ENCODE measurements at places on chromosomes 13 and 19.
A peak's percentile ranks its signal among the peaks of the same experiment; 100 is the strongest.

- DNase-seq = no peak
These were observed 286.3 kb downstream of the POU4F1 start for GRCh38 chr13:78317030-78317429.

GRCh38 chr19:58084596-58085347 lies 13.3 kb downstream of the ZSCAN18 start:
- no peak for DNase-seq

GRCh38 chr13:36076211-36076610 lies 55.0 kb downstream of the DCLK1 start:
- DNase-seq = no peak

DNA sequence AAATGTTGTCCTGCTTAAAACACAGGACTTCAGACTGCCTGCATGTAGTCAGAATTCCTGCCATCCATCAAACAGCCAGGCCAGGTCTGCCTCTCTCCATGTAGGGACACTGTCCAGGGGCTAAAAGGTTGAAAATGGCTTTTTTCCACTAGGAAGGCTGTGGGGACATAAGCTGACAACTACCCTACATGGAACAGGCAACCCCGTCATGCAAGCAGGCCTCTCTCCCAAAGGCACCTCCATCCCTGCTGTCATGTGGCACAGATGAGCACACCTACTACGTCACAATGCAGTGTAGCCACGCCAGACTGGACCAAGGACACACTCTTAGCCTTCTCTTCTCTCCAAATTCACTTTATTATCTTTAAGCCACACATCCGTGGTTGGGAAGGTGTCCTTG lies 40.8 kb downstream of the LATS2 start:
- DNase-seq = no peak

DNA sequence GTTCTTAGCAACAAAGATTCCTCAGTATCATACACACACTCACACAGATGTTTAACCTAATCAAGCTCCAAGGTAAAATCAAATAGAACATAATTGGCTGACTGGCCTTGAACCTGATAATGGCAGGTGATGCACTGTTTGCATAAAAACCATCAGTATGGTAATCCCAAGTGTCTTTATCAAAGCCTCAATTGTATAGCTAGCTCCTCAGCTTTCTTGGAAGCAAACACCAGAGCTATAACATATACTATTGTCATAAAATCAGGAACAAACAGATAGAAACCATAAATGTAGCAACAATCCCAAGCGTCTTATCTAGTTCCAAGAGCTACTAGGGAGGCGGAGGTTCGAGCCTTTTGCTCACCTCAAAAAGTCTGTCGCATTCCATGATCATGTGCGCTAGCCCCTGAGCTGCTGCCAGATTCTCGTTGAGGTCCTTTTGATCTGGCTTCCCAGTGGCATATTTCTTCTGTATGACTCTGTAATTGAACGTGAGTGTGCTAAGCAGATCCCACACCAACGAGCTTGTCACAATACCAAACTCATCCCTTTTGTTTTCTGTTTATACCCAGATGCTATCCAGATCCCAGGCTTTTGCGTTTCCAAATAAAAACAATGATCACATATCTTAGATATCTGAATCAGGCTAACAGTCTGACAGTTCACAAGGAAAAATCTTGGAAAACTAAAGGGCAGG lies 95.3 kb downstream of the KL start:
- DNase-seq = no peak

DNA sequence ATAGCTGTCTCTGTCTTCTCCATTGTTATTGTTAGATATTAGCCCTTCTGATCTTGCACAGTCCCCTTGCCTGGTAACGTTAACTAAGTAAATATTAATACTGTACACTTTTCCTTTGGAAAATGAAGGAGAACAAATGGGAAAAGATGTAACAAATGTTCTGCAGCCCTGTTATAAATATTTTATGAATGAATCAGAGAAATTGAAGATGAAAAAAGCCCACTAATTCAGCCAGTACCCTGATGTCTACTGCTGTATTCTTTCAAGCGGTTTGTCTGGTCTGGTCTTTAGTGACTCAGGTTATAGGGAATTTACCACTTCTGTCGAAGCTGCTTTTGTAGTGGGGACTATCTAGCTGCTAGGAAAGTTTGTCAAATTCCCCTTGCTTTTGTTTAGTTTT lies 121.0 kb downstream of the COG6 start:
- DNase-seq = no peak

- no peak for DNase-seq
These were observed 361.8 kb downstream of the KCNRG start for GRCh38 chr13:50376895-50377575.

GRCh38 chr13:71460211-71460610 lies 406.8 kb downstream of the DACH1 start:
- no peak for DNase-seq

DNA sequence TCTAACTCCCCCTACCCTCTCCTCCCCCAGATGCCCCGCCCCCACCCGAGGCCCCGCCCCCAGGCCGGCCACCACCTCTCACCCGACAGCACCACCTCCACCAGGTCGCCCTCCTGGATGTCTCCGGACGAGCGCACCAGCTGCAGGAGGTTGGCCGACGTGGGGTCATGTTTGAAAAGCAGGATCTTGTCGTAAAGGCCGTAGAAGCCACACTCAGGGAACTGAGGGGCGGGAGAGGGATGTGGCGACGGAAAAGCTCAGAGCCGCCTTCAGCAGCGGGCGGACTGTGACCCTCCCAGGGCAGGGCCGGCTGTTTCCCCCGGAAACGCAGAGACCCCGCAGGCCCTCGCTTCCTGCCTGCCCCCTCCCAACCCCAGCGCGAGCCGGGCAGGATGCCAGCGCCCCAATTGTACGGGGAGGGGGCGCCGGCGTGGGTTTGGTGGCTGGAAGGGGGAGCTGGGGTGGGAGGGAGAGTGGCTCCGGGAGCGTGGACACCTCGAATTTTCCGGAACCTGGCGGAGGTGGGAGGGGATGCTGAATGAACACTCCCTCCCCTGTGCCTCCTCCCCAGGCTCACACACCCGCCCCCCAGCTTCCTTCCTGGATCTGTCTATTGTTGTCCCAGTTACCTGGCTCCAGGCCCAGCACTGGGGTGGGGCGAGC lies 3.0 kb downstream of the PRKD2 start:
- peak; percentile 85 for DNase-seq

DNA sequence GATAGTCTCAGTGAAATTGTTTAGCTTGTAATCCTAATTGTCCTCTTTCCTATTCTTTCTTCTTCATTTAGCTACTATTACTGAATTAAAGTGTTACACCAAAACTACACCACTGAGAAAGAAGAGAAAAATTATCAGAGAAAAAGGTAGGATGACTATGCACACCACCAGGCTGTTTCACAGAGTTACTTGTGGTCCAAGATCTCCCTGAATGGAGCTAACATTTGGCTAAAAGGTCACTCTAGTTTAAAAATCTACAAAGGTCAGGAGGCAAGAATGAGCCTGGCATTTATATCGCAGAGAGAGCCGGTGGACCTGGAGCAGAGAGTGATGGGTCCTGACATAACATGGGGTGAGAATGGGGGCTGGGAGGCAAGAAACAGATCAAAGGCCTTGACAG lies 37.0 kb upstream of the EEF1AKMT1 start:
- no peak for DNase-seq

DNA sequence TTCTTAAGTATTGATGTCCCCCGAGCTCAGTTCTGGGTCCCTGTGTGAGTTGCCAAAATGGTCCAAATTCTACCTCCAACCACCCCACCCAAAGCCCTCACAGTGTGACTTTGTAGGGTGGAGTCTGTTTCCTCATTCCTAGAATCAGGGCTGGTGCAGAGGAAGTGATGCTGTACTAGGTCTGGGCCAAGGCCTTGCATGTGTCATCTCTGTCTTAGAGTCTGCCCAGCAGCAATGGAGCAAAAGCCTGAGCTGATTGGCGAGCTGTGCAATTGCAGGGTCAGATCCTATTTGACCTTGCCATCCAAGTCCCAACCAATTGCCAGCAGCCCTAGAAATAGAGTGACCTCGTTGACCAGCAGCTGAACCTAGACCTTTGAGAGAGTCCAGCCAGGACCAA lies 97.0 kb upstream of the ANKRD10 start:
- no peak for DNase-seq

- no peak for DNase-seq
These were observed 29.1 kb upstream of the TSC22D1 start for GRCh38 chr13:44605275-44605674.

DNA sequence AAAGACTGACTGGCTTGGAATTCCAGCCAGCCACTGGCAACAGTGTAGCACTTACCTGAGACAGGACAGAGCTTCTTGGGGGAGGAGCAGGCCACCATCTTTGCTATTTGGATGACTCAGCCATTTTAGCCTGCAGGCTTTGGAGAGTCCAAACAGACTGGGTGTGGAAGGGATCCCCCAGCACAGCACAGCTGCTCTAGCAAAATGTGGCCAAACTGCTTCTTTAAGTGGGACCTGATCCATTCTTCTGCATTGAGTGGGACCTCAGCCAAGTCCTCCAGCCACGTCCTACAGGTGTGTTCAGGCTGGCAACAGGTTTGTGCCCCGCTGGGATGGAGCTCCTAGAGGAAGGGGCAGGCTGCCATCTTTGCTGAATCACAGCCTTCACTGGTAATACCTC lies 80.0 kb downstream of the NDFIP2 start:
- DNase-seq = no peak

DNA sequence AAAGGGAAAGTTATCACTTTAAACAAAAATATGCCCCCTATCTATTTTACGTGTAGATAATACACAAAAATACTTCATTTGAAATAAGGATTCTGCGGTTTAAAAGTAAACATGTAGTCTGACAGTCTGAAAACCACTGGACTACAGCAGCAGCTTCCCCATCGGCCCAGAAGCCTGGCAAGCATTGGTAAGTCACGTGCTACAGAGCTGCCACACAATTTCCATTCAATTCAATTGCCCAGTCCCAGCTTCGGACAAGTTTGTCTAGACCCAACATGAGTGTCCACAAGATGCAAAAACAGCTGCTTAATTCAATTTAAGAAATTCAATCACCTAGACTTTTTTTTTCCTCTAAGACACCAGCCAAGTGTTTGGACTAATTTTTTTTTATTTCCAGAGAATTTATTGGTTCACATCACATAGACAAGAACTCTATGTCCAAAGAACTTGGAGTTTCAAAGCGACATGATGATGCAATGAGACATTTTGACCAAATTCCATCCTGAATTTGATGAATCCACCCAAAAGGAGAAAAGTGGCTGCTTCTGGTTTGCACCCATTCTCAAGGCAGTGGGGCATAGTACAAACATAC lies 458.9 kb downstream of the COG6 start:
- DNase-seq = no peak

- no peak for DNase-seq
These were observed 175.0 kb downstream of the URI1 start for GRCh38 chr19:30116984-30117555.

DNA sequence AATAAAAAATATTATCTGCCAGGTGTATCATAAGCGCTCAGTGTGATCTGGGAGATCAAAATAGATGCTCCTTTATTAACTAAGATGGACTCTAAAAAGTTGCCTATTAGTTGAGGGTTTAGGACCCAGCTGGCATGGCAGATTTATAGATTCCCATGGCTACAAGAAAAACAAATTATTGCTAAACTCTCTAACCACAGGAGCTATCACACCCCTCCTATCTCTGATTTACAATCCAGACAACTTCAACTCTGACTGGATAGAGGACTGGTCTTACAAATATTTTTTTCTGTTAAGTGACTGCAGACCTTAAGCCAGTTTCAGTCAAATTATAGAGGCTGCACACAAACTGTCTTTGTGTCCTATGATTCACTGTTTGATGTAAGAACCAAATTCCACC lies 45.4 kb upstream of the MYCBP2 start:
- no peak for DNase-seq

DNA sequence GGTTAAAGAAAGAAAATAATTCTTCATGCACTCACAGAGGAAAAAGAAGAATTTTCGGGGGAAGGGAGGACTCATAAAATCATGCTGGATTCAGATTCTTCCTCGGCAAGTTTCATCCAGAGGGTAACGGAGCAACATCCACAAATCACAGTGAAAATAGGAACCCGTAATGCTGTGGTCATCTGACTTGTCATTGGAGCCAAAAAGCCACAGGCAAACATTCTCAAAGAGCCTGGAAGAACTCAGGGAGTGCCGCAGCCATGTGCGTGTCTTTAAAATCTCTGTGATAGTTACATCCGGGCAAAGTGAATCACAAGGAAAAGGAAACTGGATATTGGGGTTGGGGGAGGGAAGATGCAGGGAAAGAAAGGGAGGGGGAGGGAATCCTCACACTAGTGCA lies 33.0 kb upstream of the VSTM2B start:
- no peak for DNase-seq

DNA sequence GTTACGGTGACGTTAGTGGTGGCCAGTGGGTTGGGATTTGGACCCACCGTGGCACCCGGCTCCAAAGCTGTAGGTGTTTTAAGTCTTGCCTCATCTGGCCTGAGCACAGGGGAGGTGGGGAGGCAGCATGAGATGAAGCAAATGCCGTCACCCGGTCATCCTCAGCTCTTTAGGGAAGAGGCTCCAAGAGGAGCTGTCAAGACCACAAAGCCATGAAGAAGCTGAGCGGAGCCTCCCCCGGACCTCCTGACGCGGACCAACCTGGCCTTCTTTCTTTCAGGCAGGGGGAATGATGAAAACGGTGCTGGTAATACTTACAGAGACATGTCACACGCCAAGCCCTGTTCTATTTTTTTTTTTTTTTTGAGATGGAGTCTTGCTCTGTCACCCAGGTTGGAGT lies 7.4 kb downstream of the ACTMAP start:
- DNase-seq = no peak

DNA sequence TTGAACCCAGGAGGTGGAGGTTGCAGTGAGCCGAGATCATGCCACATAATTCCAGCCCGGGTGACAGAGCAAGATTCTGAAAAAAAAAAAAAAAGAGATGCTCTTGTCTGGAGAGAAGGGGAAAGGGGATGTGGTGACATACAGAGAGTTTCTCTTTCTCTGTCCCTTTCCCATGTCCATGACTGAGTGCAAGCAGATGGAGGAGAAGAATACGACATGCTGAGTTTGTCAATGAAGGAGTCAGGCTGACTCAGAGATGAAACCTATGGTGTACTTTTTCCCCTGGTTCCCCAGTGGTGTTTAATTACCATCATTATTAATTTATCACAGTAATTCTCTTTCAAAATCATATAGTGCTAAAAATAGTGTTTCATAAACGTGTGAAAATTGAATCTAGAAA lies 448.8 kb downstream of the FOXO1 start:
- no peak for DNase-seq

- no peak for DNase-seq
These were observed 144.6 kb upstream of the UBL3 start for GRCh38 chr13:29994911-29995595.

- DNase-seq = no peak
These were observed 711 bp upstream of the FOSB start for GRCh38 chr19:45467115-45467455.

DNA sequence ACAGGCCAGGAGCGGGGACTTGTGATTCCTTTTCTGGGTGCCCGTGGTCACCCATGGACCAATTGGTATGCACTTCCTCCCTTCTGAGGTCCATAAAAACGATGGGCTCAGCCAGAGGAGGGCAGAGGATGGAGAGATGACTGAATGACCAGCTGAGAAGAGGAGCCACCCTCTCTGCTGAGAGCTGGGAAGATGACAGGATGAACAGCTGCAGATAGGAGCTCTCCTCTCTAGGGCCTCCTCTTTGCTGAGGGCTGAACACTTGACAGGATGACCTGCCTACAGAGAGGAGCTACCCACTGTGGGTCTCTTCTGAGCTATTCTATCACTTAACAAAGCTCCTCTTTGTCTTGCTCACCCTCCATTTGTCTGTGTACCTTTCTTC lies 4.1 kb downstream of the IGFL4 start:
- no peak for DNase-seq
